Activated naive CD8-positive, alpha-beta T cell treated with anti-CD3 and anti-CD28 coated beads for 36 hours (primary cell): ENCODE measurements at places on chromosomes 5 and 9.

DNA sequence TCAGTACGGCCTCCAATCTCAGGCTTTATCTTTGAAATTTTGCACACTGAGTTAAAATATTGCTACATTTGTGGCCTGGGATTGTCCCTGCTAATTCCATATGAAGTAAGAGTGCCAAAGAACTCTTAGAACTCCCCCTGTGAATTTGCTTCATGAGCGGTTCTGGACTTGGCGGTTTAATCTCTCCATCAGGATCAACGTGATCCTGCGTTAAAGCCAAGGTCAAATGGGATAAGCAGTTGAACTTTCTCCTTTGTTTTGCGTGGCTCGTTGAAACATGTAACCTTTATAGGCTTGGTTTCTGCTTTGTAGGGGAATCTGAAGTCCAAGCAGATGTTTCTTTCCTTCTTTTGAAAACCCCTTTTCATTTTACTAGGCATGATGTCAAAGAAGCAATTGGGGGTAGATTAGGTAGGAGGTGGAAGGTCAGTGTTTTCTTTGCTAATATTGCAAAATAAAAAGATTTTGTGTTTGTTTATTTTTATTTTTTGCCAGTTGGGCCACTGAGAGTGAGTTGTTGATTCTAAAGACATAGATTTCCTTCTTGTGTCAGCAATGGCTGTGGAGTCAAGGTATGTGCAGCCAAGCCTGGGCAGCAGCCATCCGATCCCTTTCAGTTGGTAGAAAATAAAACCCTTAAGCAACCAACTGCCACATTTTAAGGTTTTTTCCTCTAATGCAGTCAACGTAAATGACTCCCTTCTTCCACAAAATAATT is 390.8 kb downstream of the NNT start:
- no peaks in the 10 kb centered on the region for H3K27me3 ChIP-seq
- H3K4me3 ChIP-seq, result no peak overlapping the region
- no peaks in the 10 kb centered on the region for H3K4me1 ChIP-seq
- no peak for DNase-seq
- H3K27ac ChIP-seq, result no peak overlapping the region
- H3K36me3 ChIP-seq, result no peaks in the 10 kb centered on the region

- no peak overlapping the region for H3K4me3 ChIP-seq
- peaks cover 8% of the 10 kb centered on the region for H3K27me3 ChIP-seq
- H3K27ac ChIP-seq, result no peak overlapping the region
- no peaks in the 10 kb centered on the region for H3K36me3 ChIP-seq
These were observed 786 bp upstream of the TSSK1B start for GRCh38 chr5:113435575-113435974.

DNA sequence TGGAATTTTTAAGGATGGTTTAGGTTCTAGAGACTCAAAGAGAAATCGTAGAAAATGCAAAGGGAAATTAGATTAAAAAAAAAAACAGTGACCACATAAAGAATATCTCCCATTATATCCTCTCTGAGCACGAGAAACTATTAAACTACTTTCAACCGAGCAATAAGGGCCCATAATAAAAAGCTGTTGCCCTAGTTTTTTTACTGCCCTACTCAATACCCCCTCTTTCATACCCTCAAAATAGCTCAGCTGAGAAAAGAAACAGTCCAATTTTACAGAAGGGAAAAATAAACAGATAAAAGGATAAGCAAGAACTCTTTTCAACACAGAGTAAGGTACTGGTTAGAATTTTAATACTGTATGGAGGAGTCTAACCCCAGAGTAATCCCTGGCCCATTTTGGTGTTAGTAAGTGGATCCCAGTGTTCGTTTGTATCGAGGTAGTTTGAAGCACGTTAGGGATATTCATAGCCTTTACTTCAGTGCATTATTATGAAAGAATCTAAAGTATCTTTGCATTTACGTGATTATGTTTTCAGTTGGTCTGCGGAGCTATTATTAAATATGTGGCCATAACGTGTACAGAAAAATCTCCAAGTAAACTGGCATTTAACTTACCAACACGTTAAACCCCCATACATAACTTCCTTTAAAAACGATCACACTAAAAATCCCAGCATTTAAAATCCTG is 980 bp upstream of the RHOBTB3 start:
- DNase-seq, result no peak
- no peak overlapping the region for H3K27ac ChIP-seq
- H3K4me1 ChIP-seq, result peaks cover 31% of the 10 kb centered on the region
- H3K4me3 ChIP-seq, result peak overlapping the region; percentile 71

GRCh38 chr5:105868038-105868780 is 1802.5 kb downstream of the EFNA5 start:
- H3K27me3 ChIP-seq, result no peaks in the 10 kb centered on the region
- H3K36me3 ChIP-seq, result no peaks in the 10 kb centered on the region
- no peak overlapping the region for H3K4me3 ChIP-seq

DNA sequence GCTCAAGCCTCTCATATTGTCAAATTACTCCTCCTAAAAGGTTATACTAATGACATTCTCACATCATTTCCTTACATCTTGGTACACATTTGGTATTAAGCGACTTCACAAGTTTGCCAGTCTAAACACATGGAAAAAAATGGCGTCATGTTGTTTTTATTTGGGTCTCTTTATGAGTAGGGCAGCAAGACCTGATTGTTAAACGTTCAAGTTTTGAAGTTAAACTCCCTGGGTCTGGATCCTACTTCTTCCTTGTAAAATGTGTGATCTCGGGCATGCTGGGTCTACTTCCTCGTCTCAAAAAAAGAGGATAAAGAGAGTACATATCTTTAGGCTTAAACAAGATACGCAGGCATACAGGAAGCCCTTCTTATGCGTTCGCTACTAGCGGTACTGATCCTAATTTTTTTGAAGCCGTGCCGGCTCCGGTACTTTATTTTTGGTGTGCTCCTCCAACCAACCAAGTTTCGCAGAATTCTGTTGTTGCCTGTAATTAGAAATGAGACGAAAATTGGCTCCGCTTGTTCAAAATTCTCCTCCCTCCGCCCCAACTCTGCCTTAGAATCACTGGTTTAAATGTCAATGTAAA is 596 bp upstream of the CDC37L1 start:
- H3K27ac ChIP-seq, result no peak overlapping the region
- no peak for DNase-seq
- H3K4me3 ChIP-seq, result no peak overlapping the region
- peaks cover 4% of the 10 kb centered on the region for H3K4me1 ChIP-seq

GRCh38 chr5:172670005-172670402 is 28.9 kb downstream of the NEURL1B start:
- H3K27me3 ChIP-seq, result peaks cover 4% of the 10 kb centered on the region
- H3K27ac ChIP-seq, result no peak overlapping the region
- no peak overlapping the region for H3K4me3 ChIP-seq

DNA sequence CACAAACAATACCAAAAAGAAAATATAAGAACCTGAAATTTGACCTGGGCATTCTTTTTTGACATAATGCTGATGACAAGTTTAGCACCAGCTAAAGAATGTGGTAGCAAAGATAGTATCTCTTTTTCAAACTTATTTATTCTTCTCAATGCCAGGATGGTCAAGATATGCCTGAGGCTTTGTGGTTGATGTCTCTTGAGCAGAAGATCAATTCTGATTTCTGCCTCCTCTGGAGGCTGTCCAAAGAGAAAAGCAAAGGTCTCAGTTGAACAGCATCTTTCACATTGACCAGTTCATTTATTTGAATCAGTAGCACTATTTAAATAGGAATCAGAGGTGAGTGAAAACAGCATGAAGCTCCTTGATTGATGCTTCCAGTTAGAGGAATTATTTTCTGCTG is 588.2 kb downstream of the HTR1A start:
- no peak overlapping the region for H3K27ac ChIP-seq
- H3K36me3 ChIP-seq, result no peaks in the 10 kb centered on the region
- H3K4me1 ChIP-seq, result no peaks in the 10 kb centered on the region
- DNase-seq, result no peak
- H3K27me3 ChIP-seq, result no peaks in the 10 kb centered on the region
- no peak overlapping the region for H3K4me3 ChIP-seq

GRCh38 chr9:134640506-134641172 is 964 bp upstream of the COL5A1 start:
- no peaks in the 10 kb centered on the region for H3K36me3 ChIP-seq
- peaks cover 30% of the 10 kb centered on the region for H3K27me3 ChIP-seq
- H3K27ac ChIP-seq, result no peak overlapping the region
- no peak for DNase-seq
- H3K4me3 ChIP-seq, result no peak overlapping the region
- H3K4me1 ChIP-seq, result no peaks in the 10 kb centered on the region

- no peak for DNase-seq
- H3K4me1 ChIP-seq, result no peaks in the 10 kb centered on the region
- no peaks in the 10 kb centered on the region for H3K36me3 ChIP-seq
- H3K27ac ChIP-seq, result no peak overlapping the region
- H3K27me3 ChIP-seq, result no peaks in the 10 kb centered on the region
These were observed 237.6 kb upstream of the ATP10B start for GRCh38 chr5:161089569-161089968.

DNA sequence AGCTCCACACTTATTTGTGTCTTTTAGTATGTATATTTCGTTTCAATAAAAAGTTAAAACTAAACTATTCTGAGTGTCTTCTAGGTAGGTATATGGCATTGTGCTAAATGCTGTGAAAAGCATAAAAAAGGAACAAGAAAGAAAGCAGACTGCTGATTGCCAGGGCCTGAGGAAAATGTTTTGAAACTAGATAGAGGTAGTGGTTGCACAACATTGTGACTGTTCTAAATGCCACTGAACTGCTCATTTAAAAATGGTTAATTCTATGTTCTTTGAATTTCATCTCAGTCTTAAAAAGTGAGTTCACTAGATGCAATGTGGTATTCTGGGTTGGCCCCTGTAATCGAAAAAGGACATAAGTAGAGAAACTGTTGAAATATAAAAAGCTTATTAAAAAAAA is 2.6 kb upstream of the ALAD start:
- peaks cover 40% of the 10 kb centered on the region for H3K4me1 ChIP-seq
- H3K27me3 ChIP-seq, result no peaks in the 10 kb centered on the region
- DNase-seq, result no peak
- H3K27ac ChIP-seq, result no peak overlapping the region
- no peak overlapping the region for H3K4me3 ChIP-seq
- peaks cover 15% of the 10 kb centered on the region for H3K36me3 ChIP-seq
